ENCODE measurements at places on chromosomes 5 and 9.

GRCh38 chr5:163460562-163461171, at the start of gene HMMR:
Gene HMMR, plus strand, starts transcription at chr5:163460632. Its CDS starts 61 bp downstream, at chr5:163460693.
- DNase-seq: no peak

- no peak for DNase-seq
Measured at GRCh38 chr5:24904981-24905517, 260.3 kb upstream of the CDH10 start.

DNA sequence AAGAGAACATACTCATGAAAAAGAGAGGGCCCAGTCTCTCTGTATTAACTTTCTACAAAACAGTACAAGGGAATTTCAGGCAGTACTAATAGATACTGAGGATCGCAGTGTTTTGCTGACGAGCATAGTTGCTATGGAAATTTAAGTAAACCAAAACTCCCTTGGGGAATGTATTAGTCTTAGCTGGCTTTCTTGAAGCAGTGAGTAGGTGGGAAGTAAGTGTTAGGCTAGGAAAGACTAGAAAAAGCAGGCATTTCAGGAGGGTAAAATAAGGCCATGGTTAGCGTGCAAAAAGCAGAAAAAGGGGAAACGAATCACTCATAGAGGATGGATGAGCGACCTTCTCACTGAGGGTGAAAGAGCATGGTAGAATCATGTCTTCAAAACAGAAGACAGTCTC, 84.3 kb upstream of the ACTBL2 start:
- peak; percentile 40 for DNase-seq

DNA sequence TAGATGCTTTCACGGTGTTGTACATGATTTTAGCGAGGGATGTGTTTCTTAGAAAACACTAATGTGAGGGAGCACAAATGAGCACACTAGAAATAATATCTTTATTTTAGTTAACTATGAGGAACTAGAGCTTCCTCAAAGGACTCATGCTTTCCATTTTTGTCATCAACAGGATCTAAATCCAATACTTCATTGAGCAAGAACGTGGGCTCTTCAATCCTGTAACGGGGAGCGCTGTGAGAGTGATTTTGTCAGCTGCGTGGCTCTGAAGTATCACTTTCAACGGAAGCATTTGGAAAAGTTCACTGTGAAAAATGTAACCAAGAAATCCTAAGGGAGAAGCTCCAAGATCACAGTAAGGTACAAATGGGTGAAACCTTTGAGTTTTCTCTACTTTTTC, 93.2 kb downstream of the LIX1 start:
- no peak for DNase-seq

- DNase-seq: no peak
Measured at GRCh38 chr9:92440751-92441046, 16.4 kb upstream of the OMD start.

- no peak for DNase-seq
Measured at GRCh38 chr9:106962122-106962521, 99.2 kb downstream of the ZNF462 start.

GRCh38 chr5:116382874-116383266, 191.8 kb downstream of the SEMA6A start:
- DNase-seq: no peak
